ENCODE measurements at places on chromosomes 1 and 21. TPM values are rescaled to one million over a fixed set of nuclear protein-coding genes. Genes with fewer than 3 reads are reported as not detected.

The LRRC38 gene
- polyA plus RNA-seq: not detected

GRCh38 chr1:167532964-167533824 lies 14.9 kb upstream of the CD247 start:
- no peak overlapping the region for H3K4me3 ChIP-seq
- H3K27me3 ChIP-seq: no peaks in the 10 kb centered on the region
- DNase-seq: no peak
- H3K27ac ChIP-seq: no peak overlapping the region

DNA sequence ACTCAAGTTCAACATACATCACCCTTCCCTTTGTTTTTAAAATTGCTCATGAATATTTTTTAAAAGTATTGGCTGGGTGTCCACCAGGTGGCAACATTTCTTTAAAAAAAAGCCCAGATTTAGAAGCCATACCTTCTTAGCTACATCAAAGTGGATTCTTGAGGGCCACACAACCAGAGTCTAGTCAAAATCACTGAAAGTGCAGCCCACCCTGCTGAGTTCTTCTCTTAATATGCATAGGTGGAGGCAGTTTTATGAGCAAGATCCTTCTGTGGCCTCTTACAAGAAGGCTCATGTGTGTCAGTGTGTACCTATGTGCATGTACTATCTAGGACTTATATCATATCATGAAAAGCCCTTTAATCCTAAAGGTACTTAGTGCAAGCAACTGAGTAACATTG lies 16.9 kb upstream of the GNG12 start:
- H3K4me1 ChIP-seq: peaks cover 15% of the 10 kb centered on the region
- no peak overlapping the region for H3K27ac ChIP-seq
- no peaks in the 10 kb centered on the region for H3K27me3 ChIP-seq

DNA sequence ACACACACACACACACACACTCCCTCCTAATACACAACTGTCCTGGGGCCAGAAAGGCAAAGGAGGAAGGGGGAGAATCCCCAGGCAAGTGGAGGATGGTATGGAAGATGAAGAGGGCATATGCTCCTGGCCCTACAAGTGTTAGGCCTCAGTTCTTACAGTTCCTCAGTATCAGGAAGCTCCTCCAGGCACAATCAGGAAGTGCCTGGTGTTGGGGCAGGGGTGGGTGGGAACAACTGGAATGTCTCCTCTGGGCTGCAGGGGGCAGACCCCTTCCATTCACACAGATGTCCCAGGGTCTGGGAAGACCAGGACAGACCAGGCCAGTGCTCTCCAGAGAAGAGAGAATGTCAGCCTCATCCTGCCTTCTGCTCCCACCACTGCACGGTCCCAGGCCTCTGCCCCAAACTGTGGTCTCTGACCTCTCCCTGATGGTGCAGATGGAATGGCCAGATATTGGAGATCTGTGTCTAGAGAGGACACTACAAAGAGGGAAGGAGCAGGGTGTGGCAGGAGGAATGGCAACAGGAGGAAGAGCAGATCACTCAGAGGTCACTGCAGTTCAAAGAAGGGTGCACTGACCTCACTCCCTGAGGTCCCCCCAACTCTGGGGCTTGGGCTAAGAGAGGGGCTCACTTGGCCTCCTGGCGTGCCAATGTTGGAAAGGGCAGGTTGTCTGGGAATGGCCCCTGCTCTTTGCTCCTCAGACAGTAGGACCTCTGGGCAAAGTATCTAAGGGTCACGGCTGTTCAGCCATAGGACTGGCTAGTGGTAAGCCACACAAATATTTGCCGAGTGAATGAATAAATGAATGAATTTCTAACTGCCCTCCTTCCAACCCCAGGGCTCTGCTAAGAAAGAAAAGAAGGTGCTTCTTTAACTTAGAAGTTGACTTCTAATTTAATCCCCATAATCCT lies 2.5 kb upstream of the DENND2D start:
- H3K4me3 ChIP-seq: peak overlapping the region; percentile 75
- H3K4me1 ChIP-seq: peaks cover 43% of the 10 kb centered on the region
- H3K27me3 ChIP-seq: peaks cover 21% of the 10 kb centered on the region
- peaks cover 8% of the 10 kb centered on the region for H3K36me3 ChIP-seq
- no peak for DNase-seq

The TMEM51 gene
- 13.6 TPM for polyA plus RNA-seq

The FLG2 gene
- polyA plus RNA-seq: not detected

DNA sequence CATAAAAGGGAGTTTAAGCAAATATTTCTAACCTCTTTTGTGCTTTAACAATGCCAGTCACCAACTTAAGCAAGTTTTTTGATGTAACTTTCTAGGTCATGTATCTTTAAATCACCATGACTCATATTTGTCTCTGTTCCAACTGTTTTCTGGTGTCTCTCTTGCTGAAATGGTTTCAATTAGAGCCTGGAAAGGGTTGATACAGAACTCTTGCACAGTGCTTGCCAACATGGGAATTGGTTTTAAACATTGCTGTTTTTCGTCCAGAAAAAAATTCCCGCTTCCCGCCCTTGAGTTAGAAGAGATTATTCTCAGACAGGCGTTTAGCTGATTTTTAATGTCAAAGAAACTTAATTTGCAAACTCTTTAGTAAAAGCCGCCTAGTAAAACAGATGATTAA lies 46.4 kb upstream of the SLC22A15 start:
- no peaks in the 10 kb centered on the region for H3K4me1 ChIP-seq
- peak; percentile 36 for DNase-seq
- H3K4me3 ChIP-seq: no peak overlapping the region
- H3K27me3 ChIP-seq: no peaks in the 10 kb centered on the region
- H3K36me3 ChIP-seq: no peaks in the 10 kb centered on the region
- H3K27ac ChIP-seq: no peak overlapping the region

GRCh38 chr1:65471861-65472332 lies 51.4 kb downstream of the LEPR start:
- no peaks in the 10 kb centered on the region for H3K27me3 ChIP-seq
- peaks cover 10% of the 10 kb centered on the region for H3K4me1 ChIP-seq
- DNase-seq: no peak
- H3K4me3 ChIP-seq: no peak overlapping the region
- H3K27ac ChIP-seq: no peak overlapping the region

The DIO1 gene
- polyA plus RNA-seq: not detected

- peak overlapping the region; percentile 37 for H3K27ac ChIP-seq
- peaks cover 11% of the 10 kb centered on the region for H3K4me1 ChIP-seq
- no peak for DNase-seq
- no peak overlapping the region for H3K4me3 ChIP-seq
Measured at GRCh38 chr21:29175408-29176134, 45.1 kb downstream of the MAP3K7CL start.

DNA sequence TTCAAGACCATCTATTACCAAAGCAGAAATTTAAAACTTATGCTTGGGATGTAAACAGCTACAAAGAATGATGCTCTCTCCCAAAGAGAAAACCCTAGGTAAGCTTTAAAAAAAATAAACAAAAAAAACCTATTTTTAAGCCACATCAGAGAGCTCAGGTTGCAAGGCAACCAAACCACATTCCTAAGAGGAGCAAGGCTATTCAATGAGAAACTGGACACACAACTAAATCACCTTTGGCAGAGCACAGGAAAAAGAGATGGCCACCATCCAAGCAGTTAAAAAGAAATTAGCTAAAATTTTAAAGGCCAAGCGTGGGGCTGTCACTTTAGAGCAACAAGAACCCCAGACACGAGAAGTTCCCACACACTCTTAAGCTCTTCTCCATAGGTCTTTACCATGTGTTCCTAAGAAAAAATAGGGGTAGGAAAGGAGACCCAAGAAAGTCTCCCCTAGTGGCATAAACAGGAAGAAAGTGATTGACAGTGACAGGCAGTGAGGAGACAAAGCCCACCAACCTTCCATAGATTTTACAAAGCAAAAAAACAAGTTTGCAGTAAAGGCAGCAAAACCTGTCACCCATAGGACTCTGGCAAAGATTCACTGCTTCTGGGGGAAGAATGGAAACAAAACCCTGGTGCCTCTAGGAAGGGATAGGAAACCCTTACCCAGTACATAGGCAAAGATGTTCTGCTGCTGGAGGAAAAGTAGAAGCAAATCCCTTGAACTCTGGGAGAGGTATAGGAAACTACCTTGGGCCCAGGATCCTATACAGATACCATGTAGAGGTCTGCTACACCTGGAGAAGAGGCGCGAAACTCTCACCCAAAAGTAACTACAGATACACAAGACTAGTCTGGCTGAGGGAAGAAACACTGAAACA lies 68.5 kb downstream of the FOXJ3 start:
- DNase-seq: no peak
- H3K27ac ChIP-seq: no peak overlapping the region
- no peaks in the 10 kb centered on the region for H3K27me3 ChIP-seq
- H3K4me1 ChIP-seq: peaks cover 4% of the 10 kb centered on the region
- peaks cover 14% of the 10 kb centered on the region for H3K36me3 ChIP-seq
- H3K4me3 ChIP-seq: no peak overlapping the region

DNA sequence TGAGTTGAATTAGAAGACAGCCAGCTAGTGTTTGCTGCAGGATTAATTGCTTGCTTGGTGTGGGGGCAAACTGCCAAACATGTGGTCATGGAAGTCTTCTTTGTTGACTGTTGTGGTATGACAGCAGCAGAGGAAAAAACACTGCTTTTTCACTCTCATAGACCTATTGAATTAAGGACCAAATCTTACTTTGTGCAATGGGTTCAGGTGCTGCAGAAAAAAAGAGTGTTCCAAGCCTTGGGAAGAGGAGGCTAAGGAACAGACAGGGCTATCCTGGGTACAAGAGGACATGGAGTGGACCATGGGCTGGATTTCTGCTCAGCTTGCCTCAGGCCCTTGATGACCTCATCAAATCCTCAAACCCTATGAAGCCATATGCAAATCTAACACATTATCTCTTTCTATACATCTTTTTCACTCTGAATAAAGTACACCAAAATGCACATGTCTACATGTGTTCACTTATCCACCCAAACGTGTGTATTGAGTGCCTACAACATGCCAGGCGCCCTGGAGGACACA lies 61.5 kb downstream of the SIPA1L2 start:
- no peaks in the 10 kb centered on the region for H3K27me3 ChIP-seq
- no peak for DNase-seq
- H3K27ac ChIP-seq: no peak overlapping the region
- peaks cover 8% of the 10 kb centered on the region for H3K4me1 ChIP-seq
- no peaks in the 10 kb centered on the region for H3K36me3 ChIP-seq

The ADAMTSL4 gene
- 8.7 TPM for polyA plus RNA-seq

The IGSF5 gene
- not detected for polyA plus RNA-seq

DNA sequence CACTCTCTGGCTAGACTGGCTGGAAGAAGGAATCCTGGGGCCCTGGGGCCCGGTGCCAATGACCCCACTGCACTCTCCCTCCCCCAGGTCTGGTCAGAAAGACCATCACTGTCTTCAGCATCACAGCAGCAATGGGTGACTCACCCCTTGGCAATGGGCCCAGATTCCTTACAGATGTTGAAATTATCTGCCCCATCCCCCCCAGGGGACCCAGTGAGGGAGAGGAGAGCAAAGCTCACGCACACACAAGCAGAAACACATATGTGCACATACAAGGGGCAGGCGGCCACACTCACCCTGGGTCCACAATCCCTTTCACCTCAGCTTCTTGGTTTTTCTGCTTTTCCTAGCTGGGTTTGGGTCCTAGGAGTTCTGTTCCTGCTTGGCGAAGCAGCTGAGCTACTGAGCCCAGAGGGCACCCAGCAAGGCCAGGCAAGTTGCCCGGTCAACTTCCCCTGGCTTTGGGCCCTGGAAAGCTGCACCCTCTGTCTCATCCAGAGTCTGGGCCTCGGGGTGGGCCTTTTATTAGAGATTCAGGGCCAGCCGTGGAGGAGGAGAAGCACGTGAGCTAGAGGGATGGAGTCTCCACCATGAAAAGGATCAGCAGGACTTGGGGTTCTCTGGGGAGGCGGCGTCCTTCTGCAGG lies 2.6 kb downstream of the COL16A1 start:
- H3K27ac ChIP-seq: peak overlapping the region; percentile 85
- H3K4me1 ChIP-seq: peaks cover 76% of the 10 kb centered on the region
- peak; percentile 94 for DNase-seq

The ARHGAP30 gene
- polyA plus RNA-seq: 4.6 TPM

DNA sequence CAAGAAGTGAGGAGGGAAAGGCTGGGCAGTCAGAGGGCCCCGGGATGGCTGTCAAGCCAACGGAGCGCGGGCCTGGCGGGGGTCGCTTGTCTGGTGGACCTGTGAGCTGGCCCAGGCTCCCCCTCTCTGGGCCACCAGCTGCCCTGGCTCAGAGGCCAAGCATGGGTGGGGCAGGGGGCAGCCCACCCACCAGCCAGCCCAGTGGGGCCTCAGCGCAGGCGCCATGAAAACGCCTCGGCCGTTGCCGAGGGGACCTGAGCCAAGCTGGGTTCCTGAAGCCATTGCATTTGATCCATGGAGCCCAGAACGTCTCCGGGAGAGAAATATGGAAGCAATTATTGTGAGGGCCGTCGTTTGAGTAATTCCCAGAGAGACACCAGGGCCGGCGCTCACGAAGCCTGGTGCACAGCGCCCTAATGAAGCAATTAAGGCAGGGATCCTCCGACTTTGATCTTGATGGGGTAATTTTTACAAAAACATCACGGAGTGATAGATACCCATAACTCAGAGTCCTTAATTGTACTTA lies 90.5 kb upstream of the TTC34 start:
- DNase-seq: no peak
- no peaks in the 10 kb centered on the region for H3K27me3 ChIP-seq
- no peaks in the 10 kb centered on the region for H3K36me3 ChIP-seq

DNA sequence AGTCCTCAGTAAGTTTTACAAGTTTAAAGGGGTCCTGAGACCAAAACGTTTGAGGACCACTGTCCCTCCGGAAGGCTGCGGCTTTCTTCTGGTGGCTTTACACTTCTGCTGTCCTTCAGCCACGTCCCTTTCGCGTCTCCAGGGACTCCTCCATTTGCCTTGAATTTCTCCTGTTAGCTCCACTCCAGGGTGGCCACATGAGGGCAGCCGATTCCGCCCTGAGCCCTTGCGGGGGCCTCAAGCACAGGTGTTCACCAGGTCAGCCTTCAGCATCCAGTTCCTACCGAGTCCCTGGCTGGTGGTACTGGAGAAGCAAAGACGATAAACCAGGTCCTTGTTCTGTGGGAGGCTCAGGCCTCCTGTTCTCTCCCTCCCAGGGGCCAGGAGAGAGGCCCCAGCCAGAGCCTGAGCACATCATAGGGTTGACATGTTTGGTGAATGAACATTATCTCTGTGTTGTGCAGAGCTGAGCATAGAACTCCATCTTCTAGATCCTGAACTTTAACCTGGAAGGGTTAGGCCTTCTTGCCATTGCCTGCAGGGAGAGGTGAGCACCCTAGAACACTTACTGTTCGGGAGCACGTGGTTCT lies 27.4 kb upstream of the COQ8A start:
- peaks cover 16% of the 10 kb centered on the region for H3K36me3 ChIP-seq
- no peak overlapping the region for H3K4me3 ChIP-seq
- H3K4me1 ChIP-seq: no peaks in the 10 kb centered on the region
- H3K27ac ChIP-seq: no peak overlapping the region

The GBP7 gene
- not detected for polyA plus RNA-seq

DNA sequence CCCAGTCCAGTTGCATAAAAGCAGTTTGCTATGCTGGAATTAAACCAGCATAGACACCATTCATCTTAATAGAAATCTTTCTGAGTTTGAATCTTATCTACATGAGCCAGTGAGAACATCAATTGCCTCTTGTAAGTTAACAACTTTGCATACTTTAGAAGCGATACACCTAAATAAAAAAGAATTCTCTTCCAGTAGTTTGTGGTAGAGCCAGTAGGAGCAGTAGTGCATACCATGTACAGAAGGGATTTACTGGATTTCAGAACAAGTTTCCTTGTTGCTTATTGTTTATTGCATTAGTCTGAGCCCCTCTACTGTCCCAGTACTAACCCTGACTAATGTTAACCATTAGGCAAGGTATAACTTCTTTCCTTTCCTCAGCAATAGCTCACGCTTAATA lies 313.1 kb downstream of the TGFB2 start:
- no peaks in the 10 kb centered on the region for H3K36me3 ChIP-seq
- no peak overlapping the region for H3K27ac ChIP-seq
- H3K4me3 ChIP-seq: no peak overlapping the region
- no peaks in the 10 kb centered on the region for H3K4me1 ChIP-seq
- DNase-seq: no peak
